ENCODE measurements at places on chromosomes 13 and 19.

GRCh38 chr13:106496072-106496997 lies 39.1 kb downstream of the EFNB2 start:
- no peak for DNase-seq

DNA sequence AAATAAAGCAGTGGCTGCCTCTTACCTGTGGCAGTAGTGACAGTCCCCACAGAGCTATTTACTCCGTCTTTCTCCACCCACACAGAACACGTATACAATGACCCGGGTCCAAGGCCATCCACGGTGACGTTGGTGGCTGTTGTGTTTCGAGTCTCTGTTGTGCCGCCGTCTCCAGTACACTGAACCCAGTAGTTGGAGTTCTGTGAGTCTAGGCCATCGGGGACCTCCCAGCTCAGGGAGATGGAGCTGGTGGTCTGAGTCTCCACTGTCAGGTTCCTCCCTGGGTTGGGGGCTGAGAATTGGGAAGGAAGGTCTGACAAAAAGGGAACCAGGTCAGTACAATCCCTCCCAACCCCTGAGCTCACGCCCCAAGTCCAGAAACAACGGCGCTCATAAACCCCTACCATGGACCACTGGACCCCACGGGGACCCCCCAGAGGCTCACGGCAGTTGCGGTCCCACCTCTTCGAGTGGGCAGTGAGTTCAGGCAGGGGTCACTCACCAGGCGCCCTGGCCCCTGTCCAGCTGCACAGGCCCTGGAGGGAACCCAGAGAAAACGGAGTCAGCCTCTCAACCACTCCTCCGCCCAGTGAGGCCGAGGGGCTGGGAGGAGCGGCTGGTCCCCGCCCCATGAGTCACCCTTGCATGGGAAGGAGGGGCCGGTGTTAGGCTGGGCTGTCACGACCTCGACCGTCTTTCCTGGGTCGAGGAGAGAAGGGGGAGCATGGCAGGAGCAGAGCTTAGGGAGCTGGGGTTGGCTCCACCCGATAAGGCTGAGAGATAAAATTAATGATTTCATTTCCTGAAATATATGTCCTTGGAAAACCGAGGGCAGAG lies 2.4 kb downstream of the PTPRH start:
- peak; percentile 85 for DNase-seq

DNA sequence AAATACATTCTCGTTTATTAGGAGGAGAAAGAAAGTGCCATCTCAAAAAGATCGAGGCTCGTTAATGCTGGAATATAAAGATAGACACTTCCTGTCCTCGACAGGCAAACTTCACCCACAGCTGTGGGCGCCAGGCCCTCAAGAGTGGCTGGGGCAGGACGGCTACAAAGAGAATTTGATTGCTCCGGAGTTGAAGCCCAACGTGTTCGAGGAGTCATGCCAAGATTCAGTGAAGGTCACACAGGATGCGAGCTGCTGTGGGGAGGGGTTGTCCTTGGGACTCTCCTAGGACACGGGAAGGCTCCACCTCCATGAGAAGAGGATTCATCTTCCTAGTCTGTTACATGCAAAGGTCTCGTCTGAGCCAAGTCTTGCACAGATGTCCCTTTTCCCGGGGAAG lies 16.3 kb upstream of the PTPRS start:
- DNase-seq = no peak

DNA sequence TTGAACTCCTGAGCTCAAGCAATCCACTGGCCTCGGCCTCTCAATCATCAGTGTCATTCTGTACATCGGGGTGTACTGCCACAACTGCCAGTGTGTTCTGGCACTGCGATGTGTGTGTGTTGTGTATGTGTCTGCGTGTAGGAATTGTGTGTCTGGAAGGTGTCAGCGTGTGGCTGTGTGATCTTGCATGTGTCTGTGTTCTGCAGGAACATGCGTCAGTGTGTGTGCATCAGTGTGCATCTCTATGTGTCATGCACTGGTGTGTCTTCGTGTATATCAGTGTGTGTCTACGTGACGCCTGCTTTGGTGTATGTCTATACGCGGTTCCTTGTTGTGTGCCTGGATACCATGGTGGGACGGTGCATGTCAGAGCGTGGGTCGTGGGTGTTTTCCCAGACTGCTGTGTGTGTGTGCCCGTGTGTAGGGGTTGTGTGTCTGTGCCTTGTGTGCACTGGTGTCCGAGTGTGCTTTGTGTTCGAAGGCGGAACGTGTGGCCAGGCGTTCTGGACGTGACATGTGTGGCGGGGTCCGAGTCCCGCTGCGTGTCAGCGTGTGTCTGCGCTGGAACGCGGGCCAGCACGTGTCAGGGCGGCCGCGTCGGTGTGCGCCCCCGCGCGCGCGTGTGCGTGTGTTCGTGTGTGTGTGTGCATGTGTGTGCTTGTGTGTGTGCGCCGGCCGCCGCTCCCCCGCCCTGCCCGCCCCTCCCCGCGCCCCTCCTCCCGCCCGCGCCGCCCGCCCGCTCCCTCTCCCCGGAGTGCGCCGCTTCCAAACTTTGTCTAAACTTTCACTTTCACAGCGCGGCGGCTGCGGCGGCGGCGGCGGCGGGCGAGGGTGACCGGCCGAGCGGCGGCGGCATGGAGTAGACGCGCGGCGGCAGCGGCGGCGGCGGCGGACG lies at the start of gene NFIX:
Gene NFIX (plus strand): TSS at position 775 of the 895 bp plus-strand sequence. CDS start 363 bp downstream, outside the sequence.
- peak; percentile 74 for DNase-seq

- no peak for DNase-seq
These were observed 47.2 kb downstream of the TM9SF2 start for GRCh38 chr13:99548448-99548847.

DNA sequence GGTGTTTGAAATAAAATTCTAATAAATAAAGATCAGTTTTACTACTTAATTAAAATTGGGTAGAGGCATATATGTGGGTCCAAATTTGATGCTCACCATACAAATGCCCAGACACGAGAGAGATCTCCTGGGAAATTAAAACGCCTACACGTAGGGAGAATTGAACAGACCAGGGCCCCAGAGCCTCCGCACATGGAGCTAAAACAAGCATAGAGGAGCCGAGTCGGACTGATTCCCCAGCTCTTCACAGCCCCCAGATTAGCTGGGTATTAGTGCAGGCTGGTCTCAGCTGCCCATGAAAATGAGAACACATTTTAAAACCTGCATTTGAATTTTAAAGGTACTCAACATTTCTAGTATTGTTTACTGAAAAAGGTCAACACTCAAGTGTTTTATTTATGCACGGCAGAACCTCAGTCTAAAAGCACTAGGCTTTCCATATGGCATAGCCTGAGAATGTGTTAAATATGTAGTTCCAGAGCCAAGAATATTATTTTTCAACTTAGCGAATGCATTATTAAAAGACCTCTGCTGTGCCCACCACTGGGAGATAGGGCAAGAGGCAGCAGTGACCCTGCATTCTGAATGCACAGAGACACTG lies 344.8 kb downstream of the ENOX1 start:
- DNase-seq = no peak

- no peak for DNase-seq
These were observed 64.4 kb upstream of the ZNF43 start for GRCh38 chr19:21900401-21900800.

DNA sequence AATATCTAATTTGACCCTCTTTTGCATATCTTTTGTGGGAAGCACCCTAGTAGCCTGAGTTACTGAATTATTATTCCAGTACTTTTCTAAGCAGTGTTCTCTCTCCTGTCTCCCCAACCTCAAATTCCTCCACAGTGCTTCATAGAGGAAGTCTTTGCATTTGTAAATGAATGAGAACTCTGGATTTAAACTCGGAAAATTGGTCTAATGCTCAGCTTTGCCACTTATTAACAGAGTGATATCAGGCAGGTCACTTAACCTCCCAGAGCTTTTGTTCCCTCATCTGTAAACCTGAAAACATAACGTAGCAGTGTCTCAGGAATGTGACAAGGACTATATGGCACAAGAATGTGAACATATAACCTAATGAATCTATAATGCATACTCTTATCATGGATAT lies 26.2 kb downstream of the FREM2 start:
- no peak for DNase-seq

DNA sequence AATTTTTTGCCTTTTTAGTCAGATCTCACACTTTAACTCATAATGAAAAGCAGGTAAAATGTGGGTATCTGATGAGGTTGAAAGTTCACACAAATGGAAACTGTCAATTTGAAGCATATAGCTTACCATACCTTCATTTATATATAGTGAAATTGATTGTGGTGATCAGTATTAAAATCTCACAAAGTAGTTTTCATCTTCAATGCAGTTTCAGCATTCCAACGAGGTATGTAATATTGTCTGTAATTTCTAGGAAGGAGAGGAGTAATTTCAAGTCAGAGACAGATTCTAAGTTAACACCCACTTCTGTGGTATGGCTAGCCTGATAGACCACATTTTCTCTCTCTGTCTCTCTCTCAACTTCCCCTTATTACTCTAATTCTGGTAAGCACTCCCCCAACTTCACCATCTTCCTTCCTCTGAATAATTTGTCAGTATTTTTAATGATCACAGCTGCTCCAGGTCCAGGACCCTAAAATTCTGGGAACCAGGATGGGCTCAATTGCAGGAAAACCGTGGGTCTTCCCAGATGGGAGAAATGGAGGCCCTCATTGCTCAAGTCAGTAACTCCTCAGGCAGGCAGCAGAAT lies 455.7 kb downstream of the FGF9 start:
- DNase-seq = no peak

DNA sequence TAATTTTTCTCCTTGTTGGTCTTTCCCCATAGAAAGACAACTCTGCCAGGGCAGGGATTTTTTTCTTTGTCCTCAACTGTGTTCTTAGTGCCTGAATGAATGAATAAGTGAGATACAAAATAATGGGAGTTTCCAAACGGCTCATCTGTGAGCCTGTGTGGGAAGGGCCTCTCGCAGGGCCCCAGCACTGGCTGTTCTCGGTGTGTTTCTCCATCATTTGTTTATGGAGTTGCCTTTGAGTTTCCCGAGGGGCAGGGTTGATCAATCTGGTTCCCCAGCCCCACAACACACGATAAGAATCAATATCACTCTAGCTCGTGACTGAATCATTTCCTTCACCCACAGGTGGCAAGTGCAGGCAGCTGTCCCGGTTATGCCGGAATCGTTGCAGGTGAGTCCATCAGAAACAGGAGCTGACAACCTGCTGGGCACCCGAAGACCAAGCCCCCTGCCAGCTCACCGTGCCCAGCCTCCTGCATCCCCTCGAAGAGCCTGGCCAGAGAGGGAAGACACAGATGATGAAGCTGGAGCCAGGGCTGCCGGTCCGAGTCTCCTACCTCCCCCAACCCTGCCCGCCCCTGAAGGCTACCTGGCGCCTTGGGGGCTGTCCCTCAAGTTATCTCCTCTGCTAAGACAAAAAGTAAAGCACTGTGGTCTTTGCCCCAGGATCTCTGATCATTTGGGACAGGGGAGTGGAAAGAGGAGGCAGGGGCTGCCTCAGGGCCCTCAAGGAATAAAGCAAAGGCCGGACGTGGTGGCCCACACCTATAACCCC lies 14.9 kb downstream of the FXYD5 start:
- no peak for DNase-seq

- DNase-seq = no peak
These were observed 6.4 kb downstream of the CHST8 start for GRCh38 chr19:33627962-33628839.
